Anterior cingulate cortex (tissue), 58 donors: ENCODE measurements at places on chromosomes 1 and 21.

DNA sequence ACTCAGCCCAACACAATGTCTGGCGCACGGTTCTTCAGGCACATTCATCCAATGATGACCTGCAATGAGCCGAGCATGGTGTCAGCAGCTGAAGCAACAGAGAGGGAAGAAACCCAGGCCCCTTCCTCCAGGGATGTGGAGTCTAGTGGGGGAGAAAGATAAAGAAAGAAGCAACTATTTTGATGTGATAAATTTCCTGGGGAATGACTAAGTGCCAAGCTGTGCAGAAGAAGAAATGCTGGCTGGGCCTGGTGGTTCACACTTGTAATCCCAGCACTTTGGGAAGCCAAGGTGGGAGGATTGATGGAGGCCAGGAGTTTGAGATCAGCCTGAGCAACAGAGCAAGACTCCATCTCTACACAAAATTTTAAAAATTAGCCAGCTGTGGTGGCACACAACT, 561.8 kb downstream of the KIF26B start:
- no peak for DNase-seq

DNA sequence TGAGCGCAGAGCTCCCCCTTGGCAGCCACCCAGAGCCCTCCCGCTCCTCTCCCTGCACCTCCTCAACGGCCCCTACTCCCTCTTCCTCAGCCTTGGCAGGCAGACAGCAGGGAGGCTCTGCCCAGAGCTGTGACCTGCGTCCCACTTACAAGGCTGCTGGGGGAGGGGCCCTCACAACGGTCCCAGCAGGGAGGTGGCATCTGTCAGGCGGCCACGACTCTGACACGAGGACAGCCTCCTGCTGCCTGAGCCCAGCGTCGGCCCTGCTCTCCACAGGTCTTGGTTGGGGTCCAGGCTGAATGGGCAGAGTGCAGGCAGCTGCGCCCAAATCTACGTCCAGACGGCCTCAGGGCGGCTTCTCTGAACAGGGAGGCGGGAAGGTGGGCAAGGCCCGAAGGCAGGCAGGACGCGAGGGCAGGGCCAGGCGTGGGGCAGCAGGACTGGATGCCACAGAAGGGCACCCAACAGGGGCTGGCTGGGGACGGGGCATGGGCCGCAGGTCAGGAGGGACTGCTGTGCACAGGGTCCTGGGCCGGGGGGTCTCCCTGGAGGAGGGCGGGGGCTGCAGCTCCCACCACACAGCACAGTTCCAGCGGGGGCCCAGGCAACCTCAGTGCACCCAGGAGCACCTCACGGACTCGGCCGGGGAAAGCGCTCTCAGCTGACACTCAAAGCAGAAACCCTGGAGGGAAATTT, 7.5 kb downstream of the SLC19A1 start:
- peak; percentile 74 for DNase-seq

- no peak for DNase-seq
Observed at GRCh38 chr1:159177272-159177907, 6.0 kb downstream of the CADM3 start.

DNA sequence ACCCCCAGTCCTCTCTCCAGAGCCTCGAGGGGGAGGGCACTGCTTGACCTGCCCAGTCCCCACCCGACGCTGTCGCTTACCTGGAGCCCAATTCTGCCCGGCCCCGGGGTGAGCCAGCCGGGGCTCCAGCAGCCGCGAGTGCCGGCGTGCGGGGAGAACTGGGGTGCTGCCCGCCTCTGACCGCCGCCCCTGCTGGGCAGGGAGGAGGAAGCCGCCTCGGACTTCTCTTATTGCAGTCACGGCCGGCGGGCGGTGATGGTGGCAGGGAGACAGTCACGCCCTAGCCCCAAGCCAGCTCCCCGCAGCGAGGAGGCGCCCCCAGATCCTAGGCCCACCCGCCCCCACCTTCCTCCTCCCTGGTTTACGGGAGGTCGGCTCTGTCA, at the start of gene FGR:
TSS of gene FGR (minus strand) at position 201 of the 383 bp plus-strand sequence. CDS start 11,269 bp downstream, outside the sequence.
- no peak for DNase-seq

DNA sequence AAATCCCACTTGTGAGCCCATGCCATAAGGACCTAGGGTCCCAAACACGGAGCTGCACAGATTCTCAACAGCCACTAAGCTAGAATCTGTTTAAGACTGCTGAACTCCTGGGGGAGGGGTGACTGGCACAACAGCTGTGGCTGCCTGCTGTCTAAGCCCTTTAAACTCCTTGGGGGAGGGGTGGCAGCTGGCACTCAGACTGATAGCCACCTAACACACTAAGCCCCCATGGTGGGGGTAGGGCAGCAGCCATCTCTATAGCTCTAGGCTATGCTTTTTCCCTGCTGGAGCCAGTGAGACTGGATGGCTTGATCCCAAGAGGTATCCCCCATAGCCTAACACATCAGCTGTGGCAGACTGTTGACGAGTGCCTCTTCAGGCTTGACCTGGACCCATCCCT, 73.3 kb upstream of the FMO3 start:
- no peak for DNase-seq

DNA sequence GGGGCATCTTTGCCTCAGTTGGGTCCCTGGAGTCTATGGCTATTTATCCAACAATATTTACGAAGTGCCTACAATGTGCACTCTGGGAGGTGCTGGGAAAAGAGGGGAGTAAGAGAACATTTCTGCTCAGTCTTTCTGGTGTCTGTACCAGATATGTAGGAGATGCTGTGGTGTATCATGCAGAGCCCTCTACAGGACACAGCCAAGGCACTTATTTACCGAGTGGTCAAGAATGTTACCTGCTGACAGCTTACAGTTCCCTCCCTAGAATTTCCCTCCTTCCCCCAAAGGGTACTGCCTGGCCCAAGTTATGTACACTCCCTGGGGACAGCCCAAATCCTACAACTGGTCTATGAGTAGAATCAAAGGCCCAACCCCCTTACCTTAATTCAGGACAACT, 177.7 kb downstream of the C1orf94 start:
- DNase-seq: no peak

GRCh38 chr1:65820983-65821382, 28.3 kb downstream of the PDE4B start:
- no peak for DNase-seq

DNA sequence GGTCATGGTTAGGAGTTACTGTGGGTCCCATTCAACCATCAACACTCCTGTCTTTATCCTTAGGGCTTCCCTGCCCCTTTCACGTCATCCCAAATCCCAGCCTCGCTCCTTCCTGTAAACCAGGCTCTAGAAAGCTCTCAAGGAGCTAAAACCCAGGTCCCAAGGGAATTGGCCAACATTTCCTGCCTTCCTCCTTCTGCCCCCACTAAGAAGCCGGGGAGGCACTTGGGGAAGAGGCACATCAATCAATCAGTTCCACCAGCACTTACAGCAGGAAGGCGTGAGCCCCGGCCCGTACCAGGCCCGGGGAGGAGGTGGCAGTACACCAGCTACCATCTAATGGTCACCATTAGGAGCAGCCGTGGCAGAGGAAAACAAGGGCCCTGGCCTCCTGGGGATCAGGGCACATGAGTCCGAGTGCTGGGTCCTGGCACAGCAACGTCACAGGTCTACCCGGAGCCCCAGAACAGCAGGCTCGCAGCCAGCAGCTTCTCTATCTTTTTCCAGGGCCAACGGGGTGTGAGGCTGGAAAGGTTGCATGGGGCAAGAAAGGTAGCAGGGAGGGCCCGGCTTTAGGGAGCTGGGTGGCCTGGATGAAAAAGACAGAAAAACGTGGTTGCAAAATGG, 108.6 kb downstream of the CASZ1 start:
- no peak for DNase-seq

GRCh38 chr1:24928689-24929397, 1.2 kb downstream of the RUNX3 start:
- DNase-seq: no peak

DNA sequence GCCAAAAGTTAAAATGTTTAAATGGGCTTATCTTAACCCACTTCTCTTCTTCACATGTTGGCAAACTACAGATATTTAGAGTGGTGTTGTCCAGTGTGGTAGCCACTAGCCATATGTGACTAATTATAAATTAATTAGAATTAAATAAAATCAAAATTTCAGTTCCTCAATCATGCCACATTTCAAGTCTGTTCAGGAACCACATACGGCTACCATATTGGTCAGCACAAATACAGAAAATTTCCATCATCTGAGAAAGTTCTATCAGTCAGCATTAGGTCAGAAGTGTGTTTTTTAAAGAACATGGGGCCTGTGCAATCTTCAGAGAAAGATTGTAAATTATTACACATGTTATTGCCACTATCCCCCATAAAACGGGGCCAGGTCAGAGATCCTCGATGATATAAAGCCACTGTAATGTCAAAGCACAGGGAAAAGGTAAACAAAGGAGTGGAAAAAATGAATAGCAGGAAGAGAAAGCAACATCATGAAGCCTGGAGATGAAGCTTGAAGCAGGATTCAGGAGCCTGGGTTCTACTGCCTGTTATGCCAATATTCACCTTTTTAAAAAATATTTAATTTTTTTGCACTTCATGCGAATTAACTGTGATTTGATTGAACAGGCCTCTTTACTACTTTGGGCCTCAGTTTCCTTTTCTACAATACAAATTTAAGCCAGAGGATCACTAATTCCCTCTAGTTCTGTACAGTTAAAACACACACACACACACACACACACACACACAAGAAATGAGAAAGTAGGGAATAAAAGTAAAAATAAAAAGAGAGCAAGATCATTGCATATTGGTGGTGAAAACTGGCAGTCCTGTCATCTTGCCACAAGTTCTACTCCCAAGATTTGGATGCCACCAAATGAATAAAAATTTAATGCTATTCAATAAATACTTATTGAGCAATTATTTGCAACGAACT, 2.3 kb downstream of the RSBN1 start:
- no peak for DNase-seq

DNA sequence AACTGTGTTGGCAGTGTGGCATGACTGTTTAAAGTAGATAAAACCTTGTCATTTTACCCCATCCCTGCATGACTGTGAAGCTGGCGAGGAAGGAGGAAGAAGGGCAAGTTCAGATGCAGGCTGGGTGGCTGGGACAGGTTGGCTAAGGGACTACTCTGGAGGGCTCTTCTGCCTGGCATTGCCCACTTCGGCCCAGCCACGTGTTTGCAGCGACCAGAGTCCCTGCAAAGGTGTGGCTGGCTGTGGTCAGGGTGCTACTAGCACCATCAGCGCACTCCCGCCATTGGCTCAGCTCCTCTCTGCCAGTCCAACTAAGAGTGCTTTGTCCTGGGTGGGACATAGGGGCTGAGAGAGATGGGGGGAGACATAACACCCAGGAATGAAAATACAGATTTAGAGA, 7.2 kb downstream of the C1orf115 start:
- no peak for DNase-seq

DNA sequence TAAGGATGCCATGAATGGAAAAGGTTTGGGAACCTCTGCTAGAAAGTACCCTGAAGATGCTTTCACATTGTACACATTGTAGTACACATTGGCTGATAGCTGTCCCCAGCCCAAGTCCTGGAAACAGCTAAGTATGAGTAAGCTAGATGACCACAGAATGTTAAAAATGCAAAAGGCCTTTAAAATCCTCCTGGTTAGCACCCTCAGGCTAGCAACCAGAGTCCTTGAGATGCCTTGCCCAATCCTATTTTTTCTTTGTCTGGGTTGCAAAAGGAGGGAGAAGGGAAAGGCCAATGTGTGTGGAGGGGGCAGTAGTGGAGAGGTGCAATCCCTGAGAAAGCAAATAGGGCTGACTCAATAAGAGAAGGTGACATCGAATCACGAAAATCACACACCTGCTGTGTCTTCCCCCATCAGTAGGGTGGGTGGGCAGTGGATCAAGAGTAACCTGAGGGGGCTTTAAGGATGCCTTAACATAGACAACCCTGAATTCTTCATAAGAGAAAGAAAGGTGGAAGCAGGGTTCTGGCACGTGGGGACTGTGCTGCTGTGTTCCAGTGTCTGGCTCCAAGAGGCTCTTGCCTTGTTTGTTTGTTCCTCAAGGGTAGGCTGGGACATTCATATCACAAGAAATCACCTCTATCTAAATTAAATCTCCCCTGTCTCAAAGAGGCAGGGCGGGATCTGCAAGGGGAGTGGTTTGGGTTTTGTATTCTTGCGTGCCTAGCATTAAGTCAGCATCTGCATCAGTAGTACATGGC, 266.2 kb upstream of the PLXNA2 start:
- DNase-seq: no peak

DNA sequence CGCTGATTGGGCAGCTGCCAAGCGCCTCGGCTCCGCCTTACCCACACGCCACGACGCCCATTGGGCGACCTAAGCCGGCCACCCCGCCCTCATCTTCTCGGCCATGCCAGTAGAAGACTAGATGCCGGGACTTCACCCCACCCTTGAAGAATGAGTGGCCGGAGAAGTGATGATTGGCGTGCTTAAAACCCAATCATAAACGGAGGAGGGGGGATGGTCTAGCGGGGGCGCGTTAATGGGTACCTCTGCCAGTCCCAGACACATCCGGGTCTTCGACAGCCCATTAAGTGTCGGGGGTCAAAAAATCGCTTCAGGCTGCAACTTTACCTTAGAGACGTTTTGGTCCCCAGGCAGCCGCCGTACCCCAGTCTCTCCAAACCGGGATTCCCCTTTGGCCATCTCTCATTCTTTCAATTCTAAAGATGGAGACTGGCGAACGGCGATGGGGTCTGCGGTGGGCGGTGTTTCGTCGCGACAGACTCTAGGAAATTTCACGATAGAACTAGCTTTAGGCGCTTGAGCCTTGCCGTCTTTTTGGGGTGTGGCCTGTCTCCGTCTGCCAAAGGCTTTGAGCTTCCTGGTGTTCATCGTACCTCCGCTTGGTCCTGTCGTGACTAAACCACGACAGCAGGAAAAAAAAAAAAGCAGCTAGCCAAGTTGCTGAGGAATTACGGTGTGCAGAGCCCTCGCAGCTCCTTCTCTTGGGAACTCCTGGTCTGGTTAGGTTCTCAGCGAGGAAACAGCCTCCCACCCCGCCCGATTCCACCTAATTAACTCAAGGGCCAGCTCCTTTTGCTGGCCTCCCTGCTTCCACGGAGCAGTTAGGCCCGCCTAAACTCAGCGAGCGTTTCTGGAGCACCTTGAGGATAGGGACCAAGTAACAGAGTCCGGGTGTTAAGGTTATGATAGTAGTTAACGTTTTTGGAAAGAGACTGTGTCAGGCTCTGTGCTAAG, at the start of gene GATAD2B:
TSS of gene GATAD2B (minus strand) at position 1 of the 954 bp plus-strand sequence. CDS start 94,625 bp downstream, outside the sequence.
- DNase-seq: peak; percentile 98

DNA sequence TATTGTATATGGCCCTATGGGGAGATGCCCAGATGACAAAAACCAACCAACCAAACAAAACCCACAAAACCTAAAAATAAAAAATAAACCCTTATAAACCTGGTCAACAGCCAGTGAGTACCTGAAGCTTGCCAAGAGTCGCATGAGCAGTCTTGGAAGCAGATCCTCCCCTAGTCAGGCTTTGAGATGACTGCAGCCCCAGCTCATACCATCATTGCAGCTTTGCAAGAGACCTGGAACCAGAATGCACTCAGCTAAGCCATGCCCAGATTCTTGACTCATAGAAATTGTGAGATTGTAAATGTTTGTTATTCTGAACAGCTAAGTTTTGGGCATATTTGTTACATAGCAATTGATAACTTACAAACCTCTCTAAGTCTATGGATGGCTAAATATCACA, 326.8 kb downstream of the HLX start:
- no peak for DNase-seq

- no peak for DNase-seq
Observed at GRCh38 chr1:26478988-26479387, 6.7 kb downstream of the HMGN2 start.
